ENCODE measurements at places on chromosomes 7 and 10.

DNA sequence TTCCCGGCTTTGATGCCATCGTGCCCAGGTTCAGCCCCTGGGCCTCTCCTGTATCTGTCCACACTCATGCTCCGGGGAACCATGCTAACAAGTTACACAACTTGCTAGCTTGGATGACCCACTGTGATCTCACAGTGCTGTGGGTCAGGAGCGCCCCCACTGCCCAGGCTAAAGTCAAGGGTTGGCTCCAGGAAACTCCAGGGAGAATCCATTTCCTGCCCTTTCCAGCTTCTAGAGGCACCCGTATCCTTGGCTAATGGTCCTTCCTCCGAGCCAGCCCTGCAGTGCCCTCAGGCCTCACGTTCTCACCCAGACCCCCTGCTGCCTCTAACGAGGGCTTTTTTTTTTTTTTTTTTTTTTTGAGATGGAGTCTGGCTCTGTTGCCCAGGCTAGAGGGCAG is 19.5 kb downstream of the AMZ1 start:
- DNase-seq: no peak

GRCh38 chr10:13994932-13995331 is 335.8 kb downstream of the FRMD4A start:
- no peak for DNase-seq

GRCh38 chr10:34359435-34359813 is 455.7 kb downstream of the PARD3 start:
- no peak for DNase-seq

- no peak for DNase-seq
Observed at GRCh38 chr7:37341033-37341630, 107.5 kb downstream of the ELMO1 start.

- DNase-seq: no peak
Observed at GRCh38 chr10:34575882-34576281, 239.2 kb downstream of the PARD3 start.

GRCh38 chr7:130266258-130266960 is at the start of gene CPA2:
CPA2 (plus strand) TSS chr7:130266863; CDS start chr7:130266882, 19 bp downstream.
- DNase-seq: no peak

- DNase-seq: no peak
Observed at GRCh38 chr7:54877683-54878082, 118.7 kb upstream of the SEC61G start.

DNA sequence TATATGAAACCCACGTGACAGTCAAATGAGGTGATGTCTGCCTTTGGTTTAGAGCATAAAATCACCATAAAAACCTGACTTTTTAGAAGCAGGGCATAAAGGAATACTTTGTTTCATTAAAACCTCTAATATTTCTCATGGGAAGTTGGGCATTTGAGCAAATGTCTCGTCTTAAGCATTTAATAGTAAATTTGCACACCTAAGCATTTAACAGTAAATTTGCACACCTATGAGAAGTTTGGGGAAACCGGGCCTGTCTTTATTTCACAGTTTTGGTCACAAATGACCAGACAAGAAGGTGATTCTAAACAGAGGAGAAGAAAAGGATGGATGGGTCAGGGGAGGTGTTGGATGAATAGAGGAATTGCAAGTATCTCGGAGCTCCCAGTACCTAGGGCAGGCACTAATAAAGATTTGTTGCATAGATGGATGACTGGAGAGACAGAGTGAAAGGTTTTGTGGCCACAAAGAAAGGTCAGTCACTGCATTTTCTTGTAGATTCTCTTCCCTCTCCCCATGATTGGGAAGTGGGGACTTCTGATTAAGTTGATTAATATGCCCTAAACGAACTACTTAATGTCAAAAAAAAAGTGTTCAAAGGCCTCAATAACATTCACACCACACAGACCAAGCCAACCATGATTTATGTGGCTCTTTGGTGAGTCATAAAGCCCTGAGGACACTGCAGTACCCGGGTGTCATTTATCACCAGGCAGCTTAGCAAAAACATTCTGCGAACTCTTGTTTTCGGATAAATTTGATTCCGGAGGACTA is 158.2 kb downstream of the SPAG6 start:
- DNase-seq: no peak

GRCh38 chr7:22726907-22727713 is at the start of gene IL6:
IL6 (plus strand) TSS chr7:22727200; CDS start chr7:22727263, 63 bp downstream.
- DNase-seq: peak; percentile 40

DNA sequence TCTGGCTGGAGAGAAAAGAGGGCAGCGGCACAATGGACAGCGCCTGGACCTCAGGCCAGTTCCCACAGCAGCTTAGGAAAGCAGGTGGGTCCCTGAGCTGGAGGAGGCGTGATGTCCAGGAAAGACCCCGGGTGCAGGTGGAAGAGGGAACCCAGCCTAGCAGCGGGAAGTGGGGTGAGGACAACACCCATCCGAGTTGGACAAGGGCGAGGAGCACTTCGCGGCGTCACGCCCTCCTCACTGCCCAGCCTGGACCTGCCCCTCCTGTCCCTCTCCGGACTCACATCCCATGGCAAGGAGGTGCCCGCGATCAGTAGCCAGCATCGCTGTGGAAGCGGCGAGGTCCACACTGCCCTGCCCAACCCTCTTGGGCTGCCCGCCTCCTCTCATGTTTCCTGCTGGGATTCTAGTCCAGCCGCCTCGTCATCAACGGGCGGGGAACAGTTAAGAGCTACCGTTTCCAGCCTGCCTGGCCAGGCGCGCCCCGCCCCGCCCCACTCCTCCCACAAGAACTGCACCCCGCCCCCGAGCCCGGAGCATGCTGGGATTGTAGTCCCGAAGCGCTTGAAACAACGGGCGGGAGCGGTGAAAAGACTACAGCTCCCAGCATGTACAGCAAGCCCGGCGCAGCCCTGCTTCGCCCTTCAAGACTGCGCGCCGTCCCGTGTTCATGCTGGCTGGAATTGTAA is 930.6 kb upstream of the ZNF722 start:
- no peak for DNase-seq

GRCh38 chr7:801940-802381 is 30.3 kb upstream of the SUN1 start:
- no peak for DNase-seq

DNA sequence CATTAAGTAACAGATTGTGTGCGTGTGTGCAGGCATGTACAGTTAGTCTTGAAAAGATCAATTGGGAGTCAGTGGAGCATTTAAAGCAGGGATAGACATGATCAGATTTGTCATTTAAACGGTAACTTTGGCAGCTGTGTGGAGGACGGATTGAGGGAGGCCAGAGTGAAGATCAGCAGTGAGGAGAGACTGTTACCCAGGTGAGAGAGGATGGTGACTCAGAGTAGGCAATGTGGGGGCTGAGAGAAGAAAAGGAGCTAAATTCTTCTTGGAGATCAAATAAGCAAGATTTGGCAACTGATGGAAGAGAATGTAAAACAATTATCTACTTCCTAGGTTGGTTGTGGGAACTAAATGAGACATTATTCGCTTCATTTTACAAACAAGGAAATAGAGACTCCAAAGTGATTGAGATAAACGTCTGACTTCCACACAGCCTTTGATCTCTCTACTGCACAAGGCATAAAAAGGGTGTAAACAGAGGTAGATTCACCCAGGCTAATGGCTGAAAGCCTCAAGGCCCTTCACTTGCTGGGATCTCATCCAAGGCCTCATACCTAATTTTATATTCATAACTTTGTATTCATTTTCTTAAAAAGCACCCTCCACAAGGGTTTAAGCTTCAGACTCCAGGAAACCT is 665.1 kb upstream of the GALNT17 start:
- DNase-seq: no peak

DNA sequence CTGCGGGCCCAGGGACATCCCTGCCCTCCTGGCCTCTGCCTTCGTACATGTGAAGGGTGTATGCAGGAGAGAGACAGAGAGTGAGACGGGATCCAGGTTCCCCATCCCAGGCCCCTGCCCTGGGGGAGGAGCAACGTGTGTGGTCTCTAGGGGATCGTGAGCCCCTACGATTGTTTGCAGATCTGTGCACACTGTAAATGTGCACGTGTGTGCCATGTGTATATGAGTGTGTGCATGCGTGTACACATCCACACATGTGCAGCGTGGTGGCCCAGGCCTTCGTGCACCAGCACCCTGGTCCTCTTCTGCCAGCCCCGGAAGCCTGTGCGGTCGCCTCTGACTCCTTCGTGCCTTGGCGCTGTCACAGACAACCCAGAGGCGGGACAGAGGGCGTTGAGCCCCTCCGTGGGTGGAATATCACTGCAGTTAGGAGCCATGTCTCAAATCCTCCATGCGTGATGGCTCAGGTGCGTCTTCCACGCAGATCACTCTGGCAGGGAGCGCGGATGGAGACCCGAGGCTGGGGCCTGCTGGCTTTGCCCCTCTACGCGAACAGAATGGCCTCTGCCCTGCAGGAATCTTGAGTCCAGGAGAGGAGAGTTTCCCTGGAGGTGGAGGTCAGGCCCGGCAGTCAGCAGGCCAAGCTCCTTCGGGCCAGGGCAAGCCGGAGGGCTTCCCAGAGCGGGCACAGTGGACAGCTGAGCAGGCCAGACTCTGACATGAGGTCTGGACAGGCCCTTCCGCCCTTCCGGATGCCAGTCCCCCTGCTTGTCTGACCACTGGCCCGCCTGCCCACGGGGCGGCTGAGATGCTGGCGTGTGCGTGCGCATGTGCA is 97.5 kb downstream of the UNCX start:
- DNase-seq: no peak

GRCh38 chr7:99126921-99127553 is 16.9 kb downstream of the SMURF1 start:
- no peak for DNase-seq

- DNase-seq: no peak
Observed at GRCh38 chr7:31029251-31030042, 22.7 kb upstream of the ADCYAP1R1 start.

DNA sequence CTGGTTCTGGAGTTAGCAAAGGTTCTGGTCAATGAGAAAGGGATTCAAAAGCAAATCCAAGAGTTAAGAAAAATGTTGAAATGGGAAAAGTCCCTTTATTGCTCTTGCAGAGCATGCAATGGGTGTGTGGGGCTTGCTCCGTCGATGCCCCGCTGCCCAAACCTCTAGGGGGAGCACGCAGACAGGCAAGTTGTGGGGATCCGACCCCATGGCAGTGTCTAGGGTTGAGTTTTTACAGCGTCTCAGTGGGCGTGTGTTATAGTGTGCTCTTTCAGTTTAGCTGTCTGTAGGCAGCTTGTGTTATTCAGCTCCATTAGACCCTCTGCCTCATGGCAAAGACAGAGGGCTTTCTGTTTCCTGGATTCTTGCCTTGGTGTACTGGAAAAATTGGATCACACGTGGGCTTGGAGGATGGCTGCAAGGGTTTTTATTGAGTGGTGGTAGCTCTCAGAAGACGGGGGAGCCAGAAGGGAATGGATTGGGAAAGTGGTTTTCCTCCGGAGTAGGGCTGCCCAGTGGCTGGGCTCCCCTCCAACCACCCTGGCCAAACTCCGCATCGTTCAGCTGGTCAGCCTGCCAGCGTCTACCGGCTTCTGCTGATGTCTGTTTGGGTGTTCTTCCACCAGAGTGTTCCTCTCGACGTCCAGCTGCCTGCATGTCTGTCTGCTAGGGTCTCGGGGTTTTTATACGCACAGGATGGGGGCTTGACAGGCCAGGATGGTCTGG is 102.3 kb upstream of the PLXDC2 start:
- DNase-seq: no peak

DNA sequence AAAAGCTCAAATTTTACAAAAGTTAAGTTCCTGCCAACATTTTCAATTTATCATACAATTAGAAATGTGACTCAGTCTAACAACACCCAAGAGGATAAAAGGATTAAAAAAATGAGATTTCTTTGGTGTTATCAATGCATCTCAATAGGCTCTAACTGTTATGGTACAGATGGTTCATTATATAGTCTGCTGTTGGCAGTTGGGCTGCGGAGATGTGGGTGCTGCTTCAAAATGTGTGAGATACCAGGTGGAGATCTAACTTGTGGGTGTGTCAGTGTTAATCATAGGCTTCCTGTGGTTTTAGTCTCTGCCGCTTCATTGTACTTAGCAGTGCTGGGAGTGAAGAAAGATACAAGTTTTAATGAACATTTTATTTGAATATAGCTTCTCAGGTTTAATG is 231.2 kb downstream of the EXOC4 start:
- DNase-seq: no peak

DNA sequence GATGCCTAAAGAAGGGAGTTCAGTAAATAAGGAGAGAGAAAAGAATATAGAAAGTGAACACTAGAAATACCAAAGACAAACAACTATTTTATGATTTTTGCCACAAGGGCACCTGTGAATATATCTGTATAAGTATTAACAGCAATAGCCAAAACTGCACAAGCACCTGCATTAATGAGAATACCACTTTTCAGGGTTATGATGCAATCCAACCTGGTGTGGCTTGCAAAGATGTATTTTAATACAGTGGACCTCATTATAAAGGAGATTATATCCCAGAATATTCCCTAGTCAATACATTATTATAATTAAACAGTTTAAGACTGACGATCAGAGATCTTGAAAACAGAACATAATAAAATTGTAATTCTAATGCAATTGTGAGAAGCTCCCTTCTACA is 4.0 kb downstream of the BRAF start:
- DNase-seq: no peak

DNA sequence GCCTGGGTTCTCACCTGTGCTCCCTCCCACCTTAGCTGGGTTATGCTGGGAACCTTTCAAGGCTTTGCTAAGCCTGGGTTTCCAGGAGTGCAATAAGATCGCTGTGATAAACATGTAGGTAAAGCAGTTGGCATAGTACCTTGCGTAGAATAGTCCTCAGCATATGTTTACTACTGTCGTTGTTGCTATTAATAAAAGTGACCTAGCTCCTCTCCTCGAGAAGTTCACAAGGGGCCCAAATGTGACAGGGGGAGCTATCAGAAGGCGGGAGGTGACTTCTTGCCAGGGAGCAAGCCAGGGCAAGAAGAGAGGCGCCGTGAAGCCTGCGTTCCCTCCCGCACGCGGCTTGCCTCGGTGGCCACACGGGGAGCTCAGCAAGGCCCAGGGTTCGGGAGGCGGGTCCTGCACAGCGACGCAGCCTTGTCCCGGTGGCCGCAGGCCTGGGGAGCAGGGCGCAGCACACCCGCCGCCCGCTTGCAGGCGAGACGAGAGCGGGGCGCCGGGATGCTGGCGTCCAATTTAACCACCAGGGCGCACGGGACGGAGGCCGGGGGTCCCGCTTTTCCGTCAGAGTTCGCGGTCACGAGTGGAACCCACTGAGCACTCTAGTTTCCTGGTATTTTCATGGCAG is 106.2 kb downstream of the SNX10 start:
- DNase-seq: peak; percentile 68

DNA sequence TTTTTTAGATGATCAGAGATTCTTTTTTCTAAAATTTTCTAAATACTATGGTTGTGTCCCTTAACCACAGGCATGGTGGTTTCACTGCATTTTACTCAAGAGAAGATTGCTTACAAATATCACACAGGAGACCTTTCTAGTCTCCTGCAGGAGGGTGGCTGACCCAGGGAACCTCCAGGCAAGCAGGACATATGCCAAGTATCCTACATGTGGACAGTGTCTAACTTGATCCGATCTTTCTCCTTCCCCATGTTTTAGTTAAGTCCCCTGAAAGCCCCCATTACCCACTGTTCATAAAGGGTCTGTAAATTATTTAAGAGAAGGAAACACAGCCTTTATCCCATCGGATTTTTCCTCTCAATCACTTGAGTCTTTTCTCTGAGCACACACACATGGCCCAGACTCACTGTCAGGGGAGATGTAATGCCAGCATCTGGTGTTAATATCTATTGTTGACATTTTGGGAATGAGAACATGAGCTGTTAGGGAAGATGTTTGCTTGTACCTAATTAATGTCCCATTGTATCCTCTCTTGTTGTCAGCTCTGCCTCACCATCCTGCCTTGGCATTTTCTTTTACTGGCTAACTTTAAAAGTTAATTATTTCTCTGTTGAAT is 755.2 kb downstream of the AUTS2 start:
- no peak for DNase-seq

Data from glutamatergic neuron (in vitro differentiated cells).